ENCODE measurements at places on chromosomes 16 and 17.

- no peak for DNase-seq
Observed at GRCh38 chr17:47373002-47373401, 49.2 kb downstream of the EFCAB13 start.

DNA sequence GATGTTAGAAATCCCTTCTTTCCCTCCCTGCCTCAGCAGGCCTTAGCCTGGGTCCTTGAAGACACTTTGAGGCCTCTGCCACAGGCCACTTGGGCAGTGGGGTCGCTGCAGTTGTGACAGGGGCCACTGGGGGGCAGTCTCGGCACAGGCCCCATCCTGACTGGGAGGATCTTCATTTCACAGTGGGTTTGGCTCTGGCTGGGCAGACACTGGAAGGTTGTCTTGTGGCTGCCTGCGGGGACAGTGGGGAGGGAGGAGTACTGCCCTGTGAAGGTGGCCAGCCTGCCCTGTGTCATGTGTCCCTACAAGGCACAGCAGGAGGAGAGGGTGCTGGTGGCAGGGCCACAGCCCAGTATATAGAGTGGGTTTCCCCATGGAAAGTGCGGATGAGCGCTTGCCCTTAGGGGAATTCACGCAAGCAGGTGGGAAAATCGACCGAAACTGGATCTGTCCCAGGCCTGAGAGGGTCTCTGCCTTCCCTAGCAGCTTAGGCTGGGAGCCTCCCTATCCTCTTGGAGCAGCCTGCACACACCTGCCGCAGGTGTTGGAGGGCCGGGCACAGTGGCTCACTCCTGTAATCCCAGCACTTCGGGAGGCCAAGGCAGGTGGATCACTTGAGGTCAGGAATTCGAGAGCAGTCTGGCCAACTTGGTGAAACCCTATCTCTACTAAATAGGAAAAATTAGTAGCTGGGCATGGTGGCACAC is 28.8 kb downstream of the GINS2 start:
- DNase-seq = peak; percentile 71

GRCh38 chr16:27690608-27691007 is 140.7 kb downstream of the KATNIP start:
- DNase-seq = no peak

- no peak for DNase-seq
Observed at GRCh38 chr16:81798311-81799137, 19.4 kb downstream of the PLCG2 start.

- no peak for DNase-seq
Observed at GRCh38 chr17:72615627-72615991, 476.9 kb downstream of the SLC39A11 start.

GRCh38 chr16:89281829-89282228 is 64.3 kb downstream of the ZNF778 start:
- DNase-seq = no peak

DNA sequence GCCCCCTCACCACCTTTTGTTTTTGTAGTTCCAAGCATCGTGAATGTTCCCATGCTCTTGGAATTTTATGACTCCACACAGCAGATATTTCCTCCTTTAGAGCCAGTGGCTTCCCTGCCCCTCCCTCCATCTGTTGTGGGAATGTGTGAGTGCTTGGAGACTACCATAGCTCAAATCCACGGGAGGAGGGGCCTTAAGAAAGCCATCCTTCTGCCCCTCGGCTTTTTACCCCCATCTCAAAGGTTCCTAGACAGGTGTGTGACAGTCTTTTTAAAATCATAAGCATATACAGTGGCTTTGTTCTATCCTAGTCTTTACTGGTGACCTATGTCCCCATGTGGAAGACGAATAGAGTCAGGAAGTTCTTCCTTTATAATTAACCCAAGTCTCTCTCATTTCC is 47.2 kb downstream of the YPEL2 start:
- DNase-seq = no peak

GRCh38 chr17:66354981-66355380 is 52.6 kb downstream of the PRKCA start:
- no peak for DNase-seq

GRCh38 chr17:17561408-17562145 is 29.9 kb downstream of the PEMT start:
- DNase-seq = no peak

DNA sequence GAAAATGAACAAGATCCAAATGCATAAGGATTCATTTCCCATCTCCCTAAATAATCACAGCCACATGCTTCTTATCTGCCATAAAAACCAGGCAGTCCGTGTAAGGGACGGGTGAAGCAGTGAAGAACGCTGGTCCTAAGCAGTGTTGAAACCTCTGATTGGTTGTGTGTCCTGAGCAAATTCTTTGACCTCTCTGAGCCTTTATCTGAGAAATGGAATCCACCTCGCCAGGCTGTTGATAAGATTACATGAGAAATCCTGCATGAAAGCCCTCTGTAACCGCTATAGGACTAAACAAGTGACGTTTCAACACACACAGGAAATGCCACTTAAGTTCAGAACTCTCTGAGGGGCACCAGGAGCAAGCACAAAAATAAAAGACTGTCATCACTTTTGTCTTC is 26.8 kb downstream of the GAS7 start:
- DNase-seq = no peak
